ENCODE measurements at places on chromosomes 13 and 19.

GRCh38 chr19:14511229-14511593 is 7.0 kb downstream of the DNAJB1 start:
- no peak for DNase-seq

DNA sequence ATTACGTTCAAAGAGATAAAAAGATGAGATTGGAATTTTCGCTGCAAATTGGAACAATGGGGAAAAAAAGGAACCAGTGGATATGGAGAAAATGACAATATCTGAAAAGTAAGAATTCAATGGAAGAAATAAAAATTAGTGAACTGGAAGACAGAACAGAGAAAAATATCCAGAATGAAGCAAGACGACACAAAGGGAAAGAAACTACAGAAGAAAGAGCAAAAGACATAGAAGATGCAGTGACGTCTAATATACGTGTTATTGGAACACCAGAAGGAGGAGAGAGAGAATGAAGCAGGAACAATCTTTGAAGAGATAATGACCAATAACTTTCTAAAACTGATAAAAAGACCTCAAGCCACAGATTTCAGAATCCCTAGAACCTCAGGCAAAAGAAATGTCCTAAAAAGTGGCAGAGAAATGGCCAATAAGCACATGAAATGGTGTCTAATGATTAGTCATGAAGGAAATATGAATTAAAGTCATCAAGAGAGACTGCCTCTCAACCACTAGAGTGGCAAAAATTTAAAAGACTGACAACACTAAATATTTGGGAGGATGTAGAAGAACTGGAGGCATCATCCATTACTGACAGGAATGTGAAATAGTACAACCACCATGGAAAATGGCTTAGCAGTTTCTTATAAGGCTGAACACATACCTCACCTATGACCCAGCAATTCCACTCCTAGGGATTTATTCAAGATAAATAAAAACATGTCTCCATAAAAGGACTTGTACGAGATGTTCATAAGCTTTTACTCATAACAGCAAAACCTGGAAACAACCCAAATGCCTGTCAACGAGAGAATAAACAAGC is 56.5 kb downstream of the GADD45B start:
- no peak for DNase-seq

GRCh38 chr19:5434351-5434917 is 20.8 kb upstream of the ZNRF4 start:
- DNase-seq: no peak

DNA sequence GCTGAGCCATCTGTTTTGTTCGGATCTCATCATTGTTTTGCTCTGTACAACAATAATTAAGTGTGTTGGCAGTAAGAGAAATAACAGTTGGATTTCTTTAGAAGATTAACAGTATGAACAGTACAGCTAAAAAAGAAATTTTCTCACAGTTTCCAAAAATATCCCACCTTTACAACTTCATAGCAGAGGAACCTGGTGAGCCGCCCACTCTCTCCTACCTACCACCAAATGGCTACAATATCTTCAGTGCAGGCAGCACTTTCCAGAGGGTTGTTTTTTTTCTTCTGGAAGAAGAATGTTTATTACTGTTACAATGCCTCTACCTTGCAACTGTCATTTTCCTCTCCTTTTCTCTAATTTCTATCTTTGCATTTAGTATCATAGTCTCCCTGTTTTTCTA is 1577.5 kb upstream of the PRR20A start:
- no peak for DNase-seq

DNA sequence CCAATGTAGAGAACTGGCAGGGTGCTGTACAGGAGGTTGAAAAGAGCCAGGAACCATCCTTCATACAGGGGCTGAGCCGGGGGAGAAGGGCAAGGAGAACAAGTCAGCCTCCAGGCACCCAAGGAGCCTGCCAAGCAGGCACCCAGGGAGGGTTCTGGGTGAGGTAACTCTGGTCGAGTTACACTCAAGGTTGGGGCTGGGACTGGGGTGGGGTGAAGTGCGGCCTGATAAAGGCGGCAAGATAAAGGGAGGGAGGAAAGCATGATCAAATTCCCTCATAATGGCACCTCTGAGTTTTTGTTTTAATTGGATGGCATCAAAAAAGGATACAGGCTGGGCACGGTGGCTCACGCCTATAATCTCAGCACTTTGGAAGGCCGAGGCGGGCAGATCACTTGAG is 25.0 kb downstream of the ATP8B3 start:
- no peak for DNase-seq

GRCh38 chr19:14021474-14021873 is 6.5 kb upstream of the RLN3 start:
- no peak for DNase-seq

GRCh38 chr13:25912961-25913360 is 138.9 kb downstream of the SHISA2 start:
- DNase-seq: no peak

- no peak for DNase-seq
These were observed 16.9 kb downstream of the COG3 start for GRCh38 chr13:45481688-45482087.

DNA sequence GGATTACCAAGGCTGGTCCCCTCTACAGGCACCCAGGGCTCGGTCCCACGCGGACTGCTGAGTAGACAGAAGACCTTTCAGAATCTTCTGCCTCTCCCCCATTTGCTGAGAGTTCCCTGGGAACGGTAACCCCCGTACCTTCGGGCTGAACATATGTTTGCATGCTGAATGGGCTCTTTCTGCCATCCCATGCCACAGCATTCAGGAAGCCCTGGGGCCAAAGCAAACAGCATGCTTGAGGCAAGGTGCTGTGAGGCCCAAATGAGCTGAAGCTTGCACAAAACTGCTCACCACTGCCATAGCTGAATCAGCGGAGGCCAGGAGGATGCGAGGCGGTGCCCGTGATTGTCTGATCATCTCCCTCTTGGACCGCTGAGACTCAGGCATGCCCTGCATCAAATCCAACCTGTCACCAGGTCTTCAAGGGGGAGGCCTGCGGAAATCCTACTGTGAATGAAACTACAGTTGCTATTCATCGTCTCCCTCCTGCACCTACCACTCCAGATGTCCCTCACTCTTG is 16.3 kb upstream of the C19orf12 start:
- no peak for DNase-seq

GRCh38 chr19:3110126-3110825 is 16.1 kb downstream of the GNA11 start:
- no peak for DNase-seq

- no peak for DNase-seq
These were observed 826.4 kb downstream of the GPC5 start for GRCh38 chr13:92224825-92225224.

GRCh38 chr19:20244356-20244755 is 77.3 kb downstream of the ZNF486 start:
- no peak for DNase-seq

- DNase-seq: no peak
These were observed 331.3 kb downstream of the NDFIP2 start for GRCh38 chr13:79812070-79812850.

DNA sequence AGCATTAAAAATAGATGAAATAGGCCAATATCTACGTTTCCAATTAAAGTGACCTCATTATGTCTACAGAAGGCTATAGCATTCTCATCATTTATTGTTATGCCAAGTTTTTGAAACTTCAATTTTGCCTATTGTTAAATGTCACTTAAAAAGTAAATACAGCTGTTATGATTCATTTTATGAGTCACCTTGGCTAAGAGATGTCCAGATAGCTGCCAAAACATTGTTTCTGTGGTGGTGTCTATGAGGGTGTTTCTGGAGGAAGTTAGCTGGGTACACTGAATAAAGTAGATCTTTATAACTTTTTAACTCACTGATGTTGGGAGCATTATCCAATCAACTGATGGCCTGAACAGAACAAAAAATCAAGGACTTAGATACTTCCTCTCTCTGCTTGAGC is 1209.7 kb upstream of the PCDH9 start:
- no peak for DNase-seq

DNA sequence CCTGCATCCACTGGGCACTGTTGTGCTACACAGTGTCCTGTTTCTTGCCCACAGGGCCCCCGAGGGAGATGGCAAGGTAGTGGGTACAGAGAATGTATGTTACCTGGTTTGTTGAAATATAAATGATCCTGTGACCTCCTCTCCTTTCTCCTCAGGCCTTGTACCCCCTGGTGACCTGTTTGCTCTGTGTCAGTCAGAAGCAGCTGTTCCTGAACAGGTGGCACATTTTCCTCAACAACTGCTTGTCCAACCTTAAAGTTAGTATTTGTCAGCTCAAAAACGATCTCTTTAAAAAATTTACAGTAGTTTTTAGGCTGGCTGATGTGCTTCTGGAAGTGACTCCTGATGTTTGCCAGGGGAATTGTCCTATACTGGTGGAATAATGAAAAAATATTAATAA is 105.1 kb downstream of the FRY start:
- DNase-seq: no peak

DNA sequence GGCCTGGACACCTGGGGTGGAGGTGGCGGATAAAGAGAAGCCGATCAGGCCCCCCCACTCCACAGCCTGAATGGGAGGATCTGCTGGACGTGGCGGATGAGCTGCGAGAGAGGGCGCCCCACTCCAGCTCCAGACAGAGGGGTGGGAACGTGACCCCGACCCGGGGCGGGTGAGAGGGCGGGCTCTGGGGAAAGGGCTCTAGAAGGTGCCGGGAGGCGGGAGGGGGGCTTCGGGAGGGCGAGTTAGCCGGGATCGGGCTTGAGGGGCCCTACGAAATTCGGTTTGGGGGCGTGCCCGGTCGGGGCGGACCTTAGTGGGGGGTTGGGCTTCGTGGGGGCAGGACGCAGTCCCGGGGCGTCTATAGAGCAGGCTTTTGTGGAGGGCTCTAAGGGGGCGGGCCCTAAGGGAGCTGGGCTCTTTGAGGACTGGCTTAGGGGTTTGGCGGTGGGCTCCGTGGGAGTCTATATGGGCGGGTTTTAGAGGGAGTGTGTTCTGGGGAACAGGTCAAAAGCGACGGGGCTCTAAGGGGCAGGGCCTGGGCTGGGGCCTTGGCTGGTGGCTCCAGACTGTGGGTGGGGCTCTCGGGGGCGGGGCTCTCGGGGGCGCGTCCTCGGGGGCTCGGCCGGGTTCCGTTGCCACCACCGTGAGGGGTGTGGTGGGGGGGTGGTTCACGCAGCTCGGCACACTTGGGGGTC is 4.1 kb upstream of the NANOS3 start:
- DNase-seq: no peak

DNA sequence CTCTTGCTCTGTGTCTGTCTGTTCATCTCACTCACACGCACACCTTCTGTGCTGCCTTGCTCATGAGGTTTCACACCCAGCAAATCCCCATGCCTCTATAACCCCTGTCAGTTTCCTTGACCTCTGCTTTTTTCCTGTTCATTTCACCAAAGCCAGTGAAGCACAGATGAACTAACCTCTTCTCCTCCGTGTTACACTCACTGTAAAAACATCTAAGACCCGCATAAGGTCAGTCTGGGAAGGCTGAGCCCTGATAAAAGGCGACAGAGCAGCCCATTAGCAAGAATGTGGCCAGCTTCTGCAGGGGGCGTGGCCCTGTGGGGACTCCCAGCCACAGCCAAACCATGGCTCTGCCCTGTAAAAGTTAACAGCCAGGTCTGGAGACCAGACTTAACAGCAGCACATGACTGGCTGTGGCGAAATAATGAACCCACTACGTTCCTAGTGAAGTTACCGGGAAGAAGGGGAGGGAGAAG is 42.8 kb upstream of the NPAS1 start:
- DNase-seq: no peak

GRCh38 chr13:112205990-112206389 is 139.0 kb downstream of the SOX1 start:
- DNase-seq: no peak

DNA sequence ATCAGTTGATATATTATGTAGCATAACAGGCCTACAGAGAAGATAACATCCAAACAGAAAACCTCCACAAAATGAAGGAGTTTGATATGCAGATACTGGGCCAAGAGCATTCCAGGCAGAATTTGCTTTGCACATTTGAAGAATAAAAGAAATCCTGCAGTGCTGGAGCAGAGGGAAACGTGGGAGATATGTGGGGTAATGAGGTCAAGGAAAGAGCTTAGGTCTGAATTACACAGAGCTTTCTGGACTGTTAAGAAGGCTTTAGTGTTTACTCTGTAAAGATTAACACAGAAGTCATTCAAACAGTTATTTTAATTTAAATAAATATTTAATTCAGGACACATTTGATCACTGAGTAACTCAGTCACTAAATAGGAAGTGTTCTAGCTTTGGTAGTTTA is 692.7 kb downstream of the PCDH9 start:
- DNase-seq: no peak

DNA sequence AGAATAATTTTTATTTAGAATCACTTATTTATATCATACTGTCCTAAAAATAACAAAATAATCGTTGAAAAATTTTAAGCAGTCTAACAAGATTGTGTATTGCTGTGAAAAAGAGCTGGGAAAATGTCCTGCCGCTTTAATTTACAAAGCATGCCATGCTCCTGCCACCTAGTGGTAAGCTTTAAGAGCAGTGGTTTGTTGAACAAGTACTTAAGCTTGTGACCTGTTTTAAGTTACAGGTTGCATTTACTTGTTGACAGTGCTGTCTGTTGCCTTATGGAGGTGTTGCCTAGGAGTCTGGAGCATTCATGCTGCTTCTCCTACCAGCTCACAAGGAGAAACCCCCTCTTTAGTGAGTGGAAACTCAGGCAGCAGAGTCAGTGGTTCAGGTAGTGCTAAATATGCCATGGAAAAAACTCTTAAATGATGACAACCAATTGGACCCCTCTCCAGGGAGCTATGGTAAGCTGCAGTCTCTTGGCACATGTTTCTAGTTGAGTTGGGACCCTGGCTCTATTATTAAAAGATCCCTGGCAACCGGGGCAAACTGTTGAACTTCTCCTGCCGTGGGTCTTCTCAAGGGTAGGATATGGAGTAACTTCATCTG is 68.4 kb downstream of the SPATA13 start:
- DNase-seq: no peak

DNA sequence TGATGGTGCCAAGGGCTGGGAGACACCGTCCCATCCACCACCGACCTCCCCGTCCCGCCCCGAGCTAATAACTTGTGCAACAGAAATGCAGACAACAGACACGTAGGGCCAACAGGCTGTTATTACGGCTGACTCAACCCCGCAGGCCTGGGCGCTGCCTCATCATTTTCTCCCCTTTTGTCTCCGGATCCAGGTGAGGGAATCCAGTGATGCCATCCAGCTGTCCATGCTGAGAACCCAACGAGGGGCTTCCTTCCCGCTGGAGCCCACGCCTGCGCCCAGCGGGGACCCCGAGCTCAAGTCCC is 6.4 kb upstream of the DIRAS1 start:
- DNase-seq: no peak

- DNase-seq: no peak
These were observed 27.1 kb upstream of the DOCK9 start for GRCh38 chr13:99004978-99005377.

DNA sequence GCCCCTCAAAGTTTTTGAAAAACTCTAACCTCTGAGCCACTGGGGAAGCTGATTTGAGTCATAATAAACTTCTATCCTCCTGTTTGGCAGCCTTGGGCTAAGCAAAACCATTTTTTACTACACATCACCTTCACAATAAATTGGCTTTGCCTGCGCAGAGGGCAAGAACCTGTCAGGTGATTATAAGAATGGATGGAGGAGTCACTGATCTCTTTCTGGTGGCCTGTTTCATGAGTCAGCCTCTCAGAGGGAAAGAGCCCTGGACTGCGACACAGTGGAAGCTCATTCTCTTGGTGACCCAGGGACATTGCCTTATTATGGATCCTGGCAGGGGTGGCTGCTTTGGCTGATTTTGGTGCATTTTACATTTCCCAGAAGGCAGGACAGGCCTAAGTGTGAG is 17.5 kb upstream of the PSG9 start:
- DNase-seq: no peak

GRCh38 chr19:21147540-21147939 is 5.7 kb downstream of the ZNF431 start:
- no peak for DNase-seq
